ENCODE measurements at places on chromosomes 2 and 18.

- DNase-seq, result no peak
These were observed 122.6 kb downstream of the WDPCP start for GRCh38 chr2:63465633-63466032.

- no peak for DNase-seq
These were observed 11.6 kb downstream of the TMX3 start for GRCh38 chr18:68703326-68703725.

DNA sequence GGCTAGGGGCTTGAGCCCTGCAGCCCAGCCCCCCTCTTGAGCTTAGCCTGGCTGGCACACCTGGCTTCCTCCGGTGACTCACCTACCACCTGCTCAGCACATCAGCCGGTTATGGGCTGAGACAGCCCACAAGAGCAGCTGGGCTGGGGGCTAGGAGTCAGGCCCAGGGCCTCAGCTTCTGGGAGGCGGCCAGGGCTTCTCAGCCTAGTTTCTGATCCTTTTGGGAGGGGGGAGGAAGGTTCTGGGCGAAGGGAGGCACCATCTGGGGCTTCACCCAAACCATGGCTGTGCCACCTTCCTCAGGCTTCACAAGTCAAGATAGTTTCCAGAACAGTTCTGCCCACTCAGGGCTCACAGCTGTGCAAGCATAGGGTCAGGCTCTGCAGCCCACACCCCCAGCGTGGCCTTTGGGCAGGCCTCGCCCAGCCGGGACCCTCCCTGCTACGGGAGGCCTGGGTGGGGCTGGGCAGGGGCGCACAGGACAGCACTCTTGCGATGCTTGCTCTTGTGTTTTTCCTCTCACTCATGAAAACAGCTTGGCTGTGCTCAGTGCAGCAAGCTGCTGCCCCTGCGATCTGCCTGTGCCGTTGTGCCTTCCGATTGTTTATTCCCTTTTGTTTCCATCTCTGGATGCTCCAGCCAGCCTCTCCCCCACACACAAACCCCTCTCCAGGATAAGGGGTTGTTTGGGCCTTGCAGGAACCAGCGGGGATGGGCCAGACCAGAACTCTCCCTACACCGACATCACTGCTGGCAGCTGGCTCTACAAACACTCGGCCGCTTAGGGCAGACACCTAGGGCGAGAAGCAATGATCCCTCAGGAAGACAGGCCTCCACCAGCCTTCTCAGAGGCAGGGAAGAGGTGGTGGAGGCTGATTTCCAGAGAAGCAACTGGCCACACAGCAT, 26.1 kb upstream of the SEMA4C start:
- no peak for DNase-seq

- DNase-seq, result no peak
These were observed 1.8 kb upstream of the KYNU start for GRCh38 chr2:142875652-142876051.

DNA sequence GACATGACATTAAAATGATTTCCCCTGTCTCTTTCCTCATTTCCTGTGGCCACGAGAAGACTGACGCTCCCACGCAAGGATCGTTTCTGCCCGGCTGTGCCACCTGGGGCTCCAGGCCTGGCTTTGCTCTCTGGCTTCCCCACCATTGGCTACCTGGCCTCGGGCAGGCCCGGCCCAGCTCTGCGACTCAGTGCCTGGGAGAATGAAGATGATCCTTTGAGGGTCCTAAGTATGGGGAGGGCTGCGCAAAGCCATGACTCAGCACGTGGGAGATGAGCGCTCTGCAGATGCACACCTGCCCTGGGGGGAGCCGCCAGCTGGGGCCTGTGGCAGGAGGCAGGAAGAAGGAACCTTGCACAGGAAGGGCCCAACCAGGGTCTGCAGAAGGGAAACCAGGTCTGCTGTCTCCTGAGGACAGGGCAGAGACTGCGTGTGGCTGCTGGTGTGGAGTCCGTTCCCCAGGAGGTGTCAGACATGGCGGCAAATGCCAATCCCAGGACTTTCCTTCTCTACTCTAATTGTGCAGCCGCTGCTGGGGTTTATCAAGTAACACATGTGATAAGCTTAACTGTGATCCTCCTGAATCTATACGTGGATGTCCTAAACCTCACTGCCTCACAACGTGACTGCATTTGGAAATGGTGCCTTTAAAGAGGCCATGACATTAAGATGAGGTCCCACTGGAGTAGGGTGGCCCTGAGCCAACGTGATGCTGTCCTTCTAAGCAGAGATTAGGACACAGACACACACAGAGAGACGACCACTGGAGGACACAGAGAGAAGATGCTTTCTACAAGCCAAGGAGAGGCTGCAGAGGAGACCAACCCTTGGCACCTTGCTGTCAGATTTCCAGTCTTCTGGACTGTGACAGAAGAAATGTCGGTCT, 32.9 kb downstream of the MBP start:
- no peak for DNase-seq

GRCh38 chr2:45199973-45200372, 190.7 kb upstream of the SIX2 start:
- DNase-seq, result no peak

- DNase-seq, result no peak
These were observed 23.8 kb downstream of the TGOLN2 start for GRCh38 chr2:85303780-85304531.

- DNase-seq, result no peak
These were observed 113.0 kb upstream of the NEDD4L start for GRCh38 chr18:57931038-57931437.

DNA sequence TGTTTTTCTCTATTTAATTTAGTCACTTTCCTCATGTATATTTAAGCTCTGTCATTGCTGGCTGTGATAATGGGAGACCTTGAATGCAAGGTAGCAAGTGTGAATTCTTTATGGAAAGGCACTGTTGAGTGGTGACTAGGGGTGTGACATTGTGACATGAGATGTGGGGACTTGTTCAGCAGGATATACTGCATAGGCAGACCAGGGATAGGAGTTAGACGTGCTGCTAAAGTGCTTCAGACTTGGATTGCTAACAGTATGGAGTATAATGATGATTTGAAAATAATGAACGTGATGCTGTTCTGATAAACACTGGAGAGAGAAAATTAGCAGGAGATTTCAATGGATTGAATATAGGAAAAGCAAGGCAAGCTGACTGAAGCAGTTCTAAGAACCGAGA, 135.1 kb downstream of the NCOA1 start:
- DNase-seq, result no peak

DNA sequence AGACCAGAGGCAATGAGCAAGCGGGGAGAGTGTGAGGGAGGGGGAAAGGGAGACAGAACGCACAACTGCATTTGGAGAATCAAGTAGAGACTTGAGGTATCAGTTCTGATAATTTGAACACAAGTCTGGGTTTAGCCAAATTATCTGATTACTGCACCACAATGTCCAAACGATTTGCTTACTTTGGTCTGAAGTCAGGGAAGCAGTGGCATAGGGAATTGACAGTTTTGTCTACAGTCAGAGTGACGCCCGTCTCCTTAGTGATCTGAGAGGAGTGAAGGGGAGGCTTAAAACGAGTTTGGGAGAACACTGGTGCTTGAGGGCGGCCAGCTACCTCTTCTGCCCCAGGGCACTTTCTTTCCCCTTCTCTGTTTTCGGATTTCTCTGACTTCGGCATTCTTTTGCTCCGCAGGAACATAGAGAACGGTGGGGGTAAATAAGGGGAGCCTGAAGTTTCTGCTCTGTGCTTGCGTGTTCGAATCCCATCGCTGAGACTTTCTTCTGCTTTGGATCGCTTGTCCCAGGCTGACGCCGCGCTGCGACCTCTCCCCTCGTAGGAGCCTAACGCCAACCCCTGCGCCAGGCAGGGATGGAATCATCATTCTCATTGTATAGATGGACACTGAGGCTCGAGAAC, 2.9 kb upstream of the DLX2 start:
- no peak for DNase-seq

GRCh38 chr2:207511851-207512250, 17.9 kb upstream of the CREB1 start:
- no peak for DNase-seq

- DNase-seq, result no peak
These were observed 31.5 kb upstream of the REG3A start for GRCh38 chr2:79191081-79191480.

DNA sequence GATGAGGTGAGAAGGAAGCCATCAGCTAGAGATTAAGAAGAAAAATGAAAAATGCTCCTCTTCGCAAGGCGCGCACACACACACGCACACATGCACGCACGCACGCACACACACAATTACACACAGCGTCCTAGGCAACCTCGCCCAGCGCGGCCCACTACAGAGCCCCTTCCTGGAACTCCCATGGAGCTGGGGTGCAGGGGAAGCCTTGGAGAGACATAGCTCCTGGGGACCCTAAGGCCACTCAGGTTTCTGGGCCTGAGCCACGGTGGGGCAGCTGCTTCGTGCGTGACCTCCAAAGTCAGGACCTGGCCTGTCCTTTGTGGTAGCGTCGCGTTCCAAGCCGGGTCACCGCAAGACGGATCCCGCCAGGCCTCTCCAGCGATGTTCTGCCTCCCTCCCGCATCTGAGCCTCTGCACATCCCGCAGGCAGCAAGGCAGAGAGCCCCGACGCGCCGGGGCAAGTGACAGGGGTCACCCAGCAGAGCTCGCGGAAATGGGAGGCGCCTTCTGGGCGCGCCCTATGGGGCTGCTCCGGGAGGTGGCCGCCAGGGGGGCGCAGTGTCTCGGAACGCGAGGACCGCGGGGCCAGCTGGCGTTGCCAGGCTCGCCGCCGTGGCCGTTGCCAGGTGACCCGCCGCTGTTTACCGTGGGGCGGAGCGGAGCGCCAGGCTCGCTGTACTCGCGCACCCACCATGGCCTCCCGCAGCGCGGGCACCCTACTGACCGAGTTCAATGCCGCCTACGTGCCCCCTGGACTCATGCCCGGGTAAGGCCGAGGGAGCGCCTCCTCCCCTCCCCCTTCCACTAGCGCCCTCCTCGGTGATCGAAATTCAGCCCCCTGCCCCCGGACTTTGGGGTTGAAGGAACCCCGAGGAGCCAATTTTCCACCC, 79.0 kb downstream of the CIB4 start:
- no peak for DNase-seq

- DNase-seq, result no peak
These were observed 638.0 kb upstream of the ZEB2 start for GRCh38 chr2:145157741-145158591.

GRCh38 chr18:52367953-52368742, 28.2 kb downstream of the DCC start:
- no peak for DNase-seq

- no peak for DNase-seq
These were observed 34.9 kb downstream of the ANO7 start for GRCh38 chr2:241223211-241224017.

- DNase-seq, result no peak
These were observed 204.5 kb downstream of the ARL4C start for GRCh38 chr2:234292205-234292961.

DNA sequence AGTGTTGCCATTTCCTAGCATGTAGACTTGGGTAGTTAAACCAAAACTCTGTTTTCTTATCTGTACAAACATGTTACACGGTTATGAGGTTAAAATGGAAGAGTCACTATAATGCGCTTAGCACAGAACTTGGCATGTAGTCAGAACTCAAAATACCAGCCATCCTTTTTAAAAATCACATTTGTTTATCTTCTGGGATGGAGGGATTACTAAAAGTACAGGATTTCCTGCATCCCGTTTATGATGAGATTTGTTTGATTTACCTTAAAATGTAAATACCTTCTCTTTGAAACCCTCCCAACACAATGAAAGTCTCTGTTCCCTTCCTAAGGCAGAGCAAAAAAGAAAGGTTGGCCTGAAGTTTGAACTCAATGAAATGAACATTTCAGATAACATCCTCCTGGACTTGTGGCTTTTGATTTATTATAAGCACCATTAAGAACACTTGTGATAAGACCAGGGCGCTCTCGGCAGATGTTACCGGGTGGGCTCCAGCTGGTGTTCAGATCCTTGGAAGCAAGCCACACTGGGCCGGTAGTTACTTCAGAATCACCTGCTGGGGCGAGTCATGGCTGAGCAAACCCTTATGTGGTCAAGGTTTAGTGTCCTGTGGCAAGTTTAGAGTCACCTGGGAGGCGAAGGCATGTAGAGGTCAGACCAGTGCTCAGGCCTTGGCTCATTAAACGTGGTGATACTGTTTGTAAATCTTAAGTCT, 105.7 kb downstream of the MGAT5 start:
- no peak for DNase-seq

- no peak for DNase-seq
These were observed 3.0 kb downstream of the EVX2 start for GRCh38 chr2:176080540-176081375.

DNA sequence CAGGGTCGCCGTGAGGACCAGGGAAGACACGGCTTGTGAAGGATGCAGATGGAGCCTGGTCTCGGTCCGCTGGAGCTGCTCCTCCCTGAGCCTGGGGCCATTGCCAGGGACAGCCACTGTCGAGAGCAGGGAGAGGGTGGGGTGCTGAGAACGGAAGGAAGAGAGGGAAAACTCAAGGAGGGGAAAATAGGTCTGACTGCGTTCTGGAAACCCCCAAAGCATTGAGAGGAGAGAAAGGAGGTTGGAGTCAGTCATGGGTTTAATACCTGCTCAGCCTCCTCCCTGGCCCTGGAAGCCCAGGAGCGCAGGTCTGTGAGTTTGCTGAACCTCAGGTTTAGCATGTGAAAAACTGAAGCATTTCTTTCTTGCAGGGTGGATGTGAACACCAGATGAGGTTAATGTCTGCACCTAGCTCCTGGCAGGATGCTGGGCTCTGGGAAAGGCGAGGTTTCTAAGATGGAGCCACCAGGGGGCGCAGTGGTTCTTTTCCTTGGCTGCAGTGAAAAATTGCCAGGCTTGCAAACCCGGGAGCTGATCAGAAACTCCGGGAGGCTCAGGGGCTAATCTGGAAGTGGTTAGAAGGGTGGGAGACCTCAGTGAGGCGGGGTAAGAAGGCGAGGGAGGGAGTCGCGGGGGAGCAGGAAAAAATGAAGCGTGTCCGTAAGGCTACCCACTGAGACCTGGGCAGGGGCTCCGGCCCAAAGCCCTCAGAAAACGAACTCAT, 33.6 kb upstream of the RNF149 start:
- DNase-seq, result peak; percentile 63

- no peak for DNase-seq
These were observed 1024.8 kb downstream of the TSN start for GRCh38 chr2:122780251-122780650.

- DNase-seq, result no peak
These were observed 219.4 kb upstream of the CYRIA start for GRCh38 chr2:16885027-16885426.

- DNase-seq, result no peak
These were observed 19.4 kb downstream of the ZNF516 start for GRCh38 chr18:76475450-76476194.

GRCh38 chr2:12504443-12504842, 212.3 kb upstream of the TRIB2 start:
- DNase-seq, result no peak

DNA sequence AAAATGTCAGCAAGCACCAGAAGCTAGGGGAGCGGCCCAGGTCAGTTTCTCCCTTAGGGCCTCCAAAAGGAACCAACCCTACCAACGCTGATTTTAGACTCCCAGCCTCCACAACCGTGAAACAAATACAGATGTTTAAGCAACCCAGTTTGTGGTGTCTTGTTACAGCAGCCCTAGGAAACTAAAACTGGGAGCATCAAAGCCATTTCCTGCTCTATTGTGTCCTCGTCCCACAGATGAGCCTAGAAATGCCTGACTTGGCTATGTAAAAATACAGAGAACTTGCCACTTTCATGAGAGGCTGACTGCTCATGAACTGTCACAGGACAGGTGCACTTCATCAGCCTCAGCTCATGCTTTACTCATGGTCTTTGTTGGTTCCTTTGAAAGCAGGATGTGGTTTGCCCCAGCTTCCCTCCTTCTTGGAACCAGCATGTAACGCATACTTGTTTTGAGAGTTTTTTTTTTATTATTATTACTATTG, 97.6 kb upstream of the SLC39A10 start:
- DNase-seq, result no peak

Measured in hematopoietic multipotent progenitor cell treated with erythropoietin and hydrocortisone succinate and interleukin-3 and kit ligand, for 17 days (in vitro differentiated cells).